Pons (tissue), 1 donor: ENCODE measurements at places on chromosomes 5 and 9.
A peak's percentile ranks its signal among the peaks of the same experiment; 100 is the strongest.

GRCh38 chr9:112002847-112003457, 106.3 kb downstream of the UGCG start:
- no peak for DNase-seq

DNA sequence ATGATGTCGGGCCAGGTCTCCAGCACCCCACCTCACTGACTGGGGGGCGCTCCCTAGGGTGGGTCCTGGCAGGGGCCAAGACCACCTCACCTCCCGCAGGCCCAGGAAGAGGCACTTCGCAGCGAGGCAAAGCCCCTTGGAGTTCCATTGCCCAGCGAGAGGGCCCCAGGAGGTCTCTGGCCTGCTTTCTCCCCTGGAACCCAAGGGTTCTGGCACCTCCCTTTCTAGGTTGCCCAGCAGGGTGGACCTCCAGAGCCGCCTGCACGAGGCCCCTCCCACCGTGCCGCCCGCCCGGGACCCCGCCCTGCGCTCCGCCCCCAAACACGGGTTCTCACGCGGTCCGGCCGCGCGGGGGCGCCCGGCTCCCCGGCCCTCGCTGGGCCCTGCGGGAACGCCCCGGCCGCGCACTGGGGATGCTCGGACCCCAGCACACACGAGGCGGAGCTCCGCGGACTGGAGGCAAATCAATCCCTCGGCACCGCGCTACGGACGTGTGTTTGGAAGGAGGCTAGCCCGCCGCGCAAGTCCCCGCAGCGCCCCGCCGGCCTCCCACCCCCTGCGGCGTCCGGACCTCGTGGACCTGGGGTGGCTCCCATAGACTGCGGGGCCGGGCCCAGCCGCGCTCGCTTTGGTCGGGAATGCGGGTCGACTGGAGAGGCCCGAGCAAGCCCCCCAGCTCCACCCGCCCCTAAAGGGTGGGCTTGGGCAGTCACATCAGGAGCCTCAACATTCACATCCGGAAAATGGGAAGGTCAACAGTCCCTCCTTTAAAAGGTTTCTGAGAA, 99.5 kb upstream of the LMX1B start:
- no peak for DNase-seq

- no peak for DNase-seq
Observed at GRCh38 chr9:134789168-134789567, 91.4 kb upstream of the FCN2 start.

DNA sequence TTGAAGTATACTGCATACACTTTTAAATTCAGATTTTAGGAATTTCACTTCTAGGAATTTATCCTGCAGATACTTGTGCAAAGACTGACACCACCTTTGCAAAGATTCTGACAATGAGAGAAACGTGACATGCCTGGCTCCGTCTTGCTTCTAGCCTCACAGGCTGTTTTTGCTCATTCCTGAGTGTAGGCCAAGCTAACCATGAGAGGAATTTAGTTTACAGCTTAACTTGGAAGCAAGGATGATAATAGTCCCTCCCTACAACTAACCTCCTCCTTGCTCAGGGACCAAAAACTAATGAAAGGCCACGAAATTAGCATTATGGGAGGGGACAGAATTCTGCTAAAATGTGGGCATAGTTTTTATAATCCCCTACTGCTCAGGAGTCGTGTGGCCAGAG, 31.1 kb downstream of the C5orf22 start:
- no peak for DNase-seq

- DNase-seq, result peak; percentile 53
Observed at GRCh38 chr9:23123048-23123632, 676.5 kb downstream of the DMRTA1 start.

- no peak for DNase-seq
Observed at GRCh38 chr9:131482343-131483006, 20.2 kb upstream of the POMT1 start.

DNA sequence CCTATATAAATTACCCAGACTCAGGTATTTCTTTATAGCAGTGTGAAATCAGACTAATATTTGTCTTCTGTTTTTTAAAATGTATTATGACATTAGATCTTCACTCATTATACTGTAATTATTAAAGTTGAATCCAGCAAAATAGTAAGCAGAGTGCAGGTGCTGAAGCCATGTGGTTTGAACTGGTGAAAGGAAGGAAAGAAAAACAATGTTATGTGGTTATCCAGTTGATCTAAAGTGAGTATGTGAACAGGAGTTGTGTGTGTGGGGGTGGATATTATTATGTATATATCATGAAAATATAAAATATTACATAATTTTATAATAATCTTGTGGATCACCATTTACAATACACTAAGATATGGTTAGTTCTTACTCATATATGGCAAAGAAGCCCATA, 593.7 kb downstream of the SEMA5A start:
- DNase-seq, result no peak

DNA sequence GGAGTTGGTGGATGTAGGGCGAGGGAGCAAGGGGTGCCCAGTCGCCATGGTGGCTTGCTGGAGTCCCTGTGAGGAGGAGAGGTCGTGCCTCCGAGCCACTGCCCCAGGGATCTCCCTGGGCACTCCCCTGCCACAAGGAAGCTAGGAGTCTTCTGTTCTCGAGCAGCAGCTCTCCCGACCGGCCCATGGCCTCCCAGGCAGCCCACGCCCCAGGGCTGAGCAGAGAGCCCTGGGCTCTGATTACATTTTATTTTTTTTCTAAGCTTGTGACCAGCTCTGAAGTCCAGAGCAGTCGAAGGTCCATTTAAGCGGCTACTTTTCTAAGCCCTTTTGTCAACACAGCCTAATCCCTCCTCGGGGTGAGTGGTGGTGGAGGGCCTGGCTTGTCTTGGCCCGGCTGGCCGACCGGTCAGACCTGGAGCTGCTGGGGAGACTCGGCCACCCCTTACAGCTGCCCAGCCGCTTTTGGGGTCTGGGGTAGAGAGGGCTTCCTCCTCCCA, 2.1 kb downstream of the RXRA start:
- DNase-seq, result no peak
